ENCODE measurements at places on chromosomes 2 and 18. TPM values are rescaled to one million over a fixed set of nuclear protein-coding genes. Genes with fewer than 3 reads are reported as not detected.

DNA sequence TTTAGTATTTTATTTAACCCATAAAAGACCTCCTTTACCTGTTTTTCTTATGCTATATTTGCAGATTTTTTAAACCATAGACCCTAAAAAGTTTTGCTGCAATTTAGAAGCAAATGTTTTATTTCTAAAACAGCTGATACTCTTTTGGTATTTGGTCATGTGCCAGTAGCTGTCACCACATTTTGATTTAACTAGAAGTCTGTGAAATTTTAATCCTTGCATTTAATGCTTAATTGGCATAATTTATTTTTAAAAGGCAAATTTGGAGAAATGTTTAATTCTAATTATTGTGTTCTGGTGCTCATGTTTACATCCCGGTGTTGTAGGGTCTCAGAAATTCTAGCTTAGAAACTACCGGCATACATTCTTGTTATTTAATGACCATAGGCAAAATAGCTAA lies 111.8 kb downstream of the TTC27 start:
- no peak for DNase-seq
- no peak overlapping the region for H3K4me3 ChIP-seq
- no peak overlapping the region for H3K27ac ChIP-seq
- H3K36me3 ChIP-seq, result no peaks in the 10 kb centered on the region
- H3K4me1 ChIP-seq, result no peaks in the 10 kb centered on the region

TOGARAM2 gene
- 0.71 TPM for total RNA-seq

- no peak overlapping the region for H3K27ac ChIP-seq
- no peak for DNase-seq
- H3K4me3 ChIP-seq, result no peak overlapping the region
- H3K4me1 ChIP-seq, result no peaks in the 10 kb centered on the region
- no peaks in the 10 kb centered on the region for H3K27me3 ChIP-seq
These were observed 9.2 kb downstream of the NMI start for GRCh38 chr2:151280271-151280670.

GRCh38 chr2:12778369-12778768 lies 61.6 kb downstream of the TRIB2 start:
- no peaks in the 10 kb centered on the region for H3K4me1 ChIP-seq
- H3K27me3 ChIP-seq, result no peaks in the 10 kb centered on the region
- H3K4me3 ChIP-seq, result no peak overlapping the region
- no peak overlapping the region for H3K27ac ChIP-seq
- H3K36me3 ChIP-seq, result no peaks in the 10 kb centered on the region

LYPD6 gene
- 1.0 TPM for total RNA-seq

MPPE1 gene
- total RNA-seq, result 20.8 TPM

TCF4 gene
- 59.4 TPM for total RNA-seq

KCNS3 gene
- 37.4 TPM for total RNA-seq

DNA sequence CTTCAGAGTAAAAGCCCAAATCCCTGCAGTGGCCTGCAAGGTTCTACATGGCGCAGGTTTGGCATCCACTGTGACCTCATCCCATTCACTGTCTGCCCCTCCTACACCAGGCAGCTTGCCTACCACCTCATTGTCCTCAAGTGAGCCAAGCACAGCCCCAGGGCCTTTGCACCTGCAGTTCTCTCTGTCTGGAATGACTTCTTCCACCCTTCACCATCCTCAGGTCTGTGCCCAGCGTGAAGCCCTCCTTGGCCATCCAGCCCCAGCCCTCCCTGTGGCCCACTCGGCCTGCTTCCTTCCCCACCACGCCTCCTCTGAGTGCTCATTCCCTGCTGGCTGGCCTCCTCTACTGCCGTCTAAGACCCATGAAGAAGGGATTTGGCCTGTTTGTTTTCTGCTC lies 32.6 kb upstream of the UBE2F start:
- no peaks in the 10 kb centered on the region for H3K4me1 ChIP-seq
- no peaks in the 10 kb centered on the region for H3K27me3 ChIP-seq
- no peaks in the 10 kb centered on the region for H3K36me3 ChIP-seq
- H3K4me3 ChIP-seq, result no peak overlapping the region

GRCh38 chr2:12126318-12126717 lies 379.9 kb downstream of the LPIN1 start:
- H3K4me3 ChIP-seq, result no peak overlapping the region
- H3K36me3 ChIP-seq, result no peaks in the 10 kb centered on the region
- no peak for DNase-seq
- no peaks in the 10 kb centered on the region for H3K4me1 ChIP-seq

DNA sequence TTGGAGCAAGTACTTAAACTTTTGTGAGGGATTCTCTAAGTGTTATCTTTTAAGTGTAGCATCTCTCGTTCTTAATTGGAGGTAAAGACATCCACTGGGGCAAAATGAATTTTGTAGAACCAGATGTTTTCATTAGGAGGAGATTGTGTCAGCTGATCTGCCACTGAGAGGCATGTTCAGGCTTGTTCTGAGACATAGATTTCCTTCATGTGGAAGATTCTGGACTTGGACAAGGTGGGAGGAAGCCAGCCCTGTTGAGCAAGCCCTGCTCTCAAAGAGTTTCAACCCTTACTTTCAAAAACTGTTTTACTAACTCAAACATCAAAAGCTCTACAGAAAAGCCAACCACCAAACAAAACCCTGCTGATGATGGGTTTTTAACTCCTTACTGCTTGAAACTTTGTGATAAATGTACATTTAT lies 6.5 kb downstream of the MAP4K4 start:
- DNase-seq, result no peak
- no peaks in the 10 kb centered on the region for H3K27me3 ChIP-seq
- no peaks in the 10 kb centered on the region for H3K36me3 ChIP-seq
- H3K4me1 ChIP-seq, result peaks cover 86% of the 10 kb centered on the region

DNA sequence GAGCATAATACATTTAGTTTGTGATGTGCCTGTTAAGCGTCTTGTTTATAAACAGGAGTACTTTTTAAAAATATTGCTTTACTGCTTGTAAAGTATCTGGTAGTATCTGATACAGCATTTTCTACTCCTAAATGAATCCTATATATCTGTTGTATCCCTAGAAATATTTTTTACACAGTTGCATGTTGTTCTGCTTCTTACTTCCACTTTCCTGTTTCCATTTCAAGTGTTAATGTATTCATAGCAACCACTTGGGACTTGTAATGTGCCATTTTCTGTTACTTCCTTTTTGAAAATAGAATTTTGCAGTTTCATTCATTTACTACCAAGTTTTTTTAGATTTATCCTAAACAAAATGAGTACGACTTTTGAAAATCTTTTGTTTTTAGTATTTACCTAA lies 24.9 kb downstream of the CCNT2 start:
- H3K4me1 ChIP-seq, result no peaks in the 10 kb centered on the region
- no peaks in the 10 kb centered on the region for H3K27me3 ChIP-seq
- no peak for DNase-seq
- H3K27ac ChIP-seq, result no peak overlapping the region

REG1B gene
- total RNA-seq, result not detected

POTEI gene
- not detected for total RNA-seq

COL6A3 gene
- total RNA-seq, result 96.2 TPM

GRCh38 chr18:74450626-74451025 lies 6.5 kb downstream of the DIPK1C start:
- no peaks in the 10 kb centered on the region for H3K36me3 ChIP-seq
- no peak overlapping the region for H3K4me3 ChIP-seq
- no peak overlapping the region for H3K27ac ChIP-seq
- H3K4me1 ChIP-seq, result peaks cover 22% of the 10 kb centered on the region
- H3K27me3 ChIP-seq, result peaks cover 36% of the 10 kb centered on the region
- DNase-seq, result no peak

CERKL gene
- not detected for total RNA-seq

- H3K36me3 ChIP-seq, result no peaks in the 10 kb centered on the region
- H3K4me3 ChIP-seq, result no peak overlapping the region
- H3K27me3 ChIP-seq, result no peaks in the 10 kb centered on the region
These were observed 91.8 kb upstream of the SKOR2 start for GRCh38 chr18:47343291-47343690.

All from esophagus muscularis mucosa (tissue), 4 donors.